ENCODE measurements at places on chromosomes 2 and 18.

GRCh38 chr2:15449556-15450236 is 111.4 kb downstream of the NBAS start:
- DNase-seq, result no peak

DNA sequence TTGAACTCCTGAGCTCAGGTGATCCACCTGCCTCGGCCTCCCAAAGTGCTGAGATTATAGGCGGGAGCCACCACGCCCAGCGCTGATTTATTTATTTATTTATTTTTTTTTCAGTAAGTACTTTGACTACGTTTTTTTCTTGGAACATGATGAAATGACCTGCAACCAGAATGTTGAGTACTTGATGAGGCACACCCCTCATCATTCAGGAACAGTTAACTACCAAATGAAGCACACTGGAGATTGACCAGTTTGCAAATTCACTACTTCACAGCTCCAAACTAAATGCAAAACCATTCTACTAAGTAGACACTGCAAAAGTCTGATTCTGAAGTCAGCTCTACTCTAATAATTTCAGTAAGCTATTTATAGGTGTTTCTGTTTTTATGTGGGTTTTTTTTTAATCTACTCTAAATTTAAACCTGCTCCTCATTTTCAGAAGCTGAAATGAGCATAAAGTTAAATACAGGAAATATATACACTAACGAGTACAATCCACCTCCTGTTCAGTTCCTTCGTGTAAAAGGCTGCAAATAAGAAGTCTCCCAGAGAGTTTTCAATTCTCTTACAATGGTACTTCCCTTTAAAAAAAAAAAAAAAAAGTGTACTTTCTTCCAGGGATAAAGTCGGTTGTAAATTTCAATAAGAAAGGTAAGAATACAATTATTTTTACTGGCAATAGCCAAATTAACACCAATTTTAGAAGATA is 1.4 kb downstream of the GFPT1 start:
- DNase-seq, result no peak

DNA sequence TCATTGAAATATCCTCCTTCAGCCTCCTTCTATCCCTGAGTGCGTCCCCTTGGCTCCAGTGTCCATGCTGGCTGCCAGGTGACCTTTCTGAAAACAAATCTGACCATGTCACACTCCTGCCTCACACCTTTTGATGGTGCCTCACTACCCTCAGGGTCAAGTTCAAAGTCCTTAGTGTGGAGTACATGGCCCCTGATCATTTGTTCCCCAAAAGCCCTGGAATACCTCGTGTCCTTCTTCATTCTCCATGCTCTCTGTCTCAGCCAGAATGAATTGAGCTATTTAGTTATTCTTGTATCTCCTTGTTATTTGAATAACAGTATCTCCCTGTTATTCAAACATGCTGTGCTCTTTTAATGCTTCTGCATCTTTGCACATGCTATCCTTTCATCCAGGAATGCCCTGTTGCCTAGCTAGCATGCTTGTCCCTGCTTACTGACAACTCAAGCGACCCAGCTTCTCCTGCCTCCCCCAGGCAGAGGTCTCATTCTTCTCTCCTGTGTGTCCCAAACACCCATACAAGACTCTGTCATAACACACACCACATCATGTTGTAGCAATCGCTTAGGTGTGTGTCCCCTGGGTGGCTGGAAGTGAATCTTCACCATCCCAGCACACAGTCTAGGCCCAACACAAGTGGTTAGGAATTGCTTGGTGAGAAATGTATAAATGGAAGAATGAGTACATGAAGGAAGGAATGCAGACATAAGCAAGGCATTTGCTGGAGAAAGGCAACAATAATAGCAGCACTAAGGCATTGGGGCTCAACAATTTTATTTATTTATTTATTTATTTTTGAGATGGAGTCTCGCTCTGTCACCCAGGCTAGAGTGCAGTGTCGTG is 144.0 kb downstream of the DDX1 start:
- no peak for DNase-seq

GRCh38 chr2:129192841-129193253 is 786.6 kb upstream of the RAB6C start:
- no peak for DNase-seq

- DNase-seq, result peak; percentile 41
These were observed 111.4 kb downstream of the FTCDNL1 start for GRCh38 chr2:199739413-199740110.

GRCh38 chr2:38991899-38992298 is 102.2 kb downstream of the ARHGEF33 start:
- DNase-seq, result no peak

DNA sequence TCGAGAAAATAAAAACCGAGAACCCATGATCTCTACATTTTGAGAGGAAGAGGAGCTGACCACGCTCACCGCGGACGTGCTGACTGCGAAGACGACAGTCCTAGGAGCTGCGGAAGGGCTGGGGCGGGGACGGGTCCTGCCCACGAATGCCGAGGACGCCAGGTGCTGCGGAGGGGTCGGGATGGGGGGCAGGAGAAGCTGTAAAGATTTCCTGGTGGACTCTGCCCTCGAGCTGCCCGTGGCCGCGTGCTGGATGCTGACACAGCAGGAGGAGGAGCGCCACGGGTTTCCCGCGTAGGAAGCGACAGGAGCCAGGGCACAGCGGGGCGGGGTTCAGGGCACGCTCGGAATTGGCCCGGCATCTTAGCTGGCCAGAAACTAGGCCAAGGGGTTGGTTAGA is 22.2 kb downstream of the ZSCAN30 start:
- DNase-seq, result no peak

DNA sequence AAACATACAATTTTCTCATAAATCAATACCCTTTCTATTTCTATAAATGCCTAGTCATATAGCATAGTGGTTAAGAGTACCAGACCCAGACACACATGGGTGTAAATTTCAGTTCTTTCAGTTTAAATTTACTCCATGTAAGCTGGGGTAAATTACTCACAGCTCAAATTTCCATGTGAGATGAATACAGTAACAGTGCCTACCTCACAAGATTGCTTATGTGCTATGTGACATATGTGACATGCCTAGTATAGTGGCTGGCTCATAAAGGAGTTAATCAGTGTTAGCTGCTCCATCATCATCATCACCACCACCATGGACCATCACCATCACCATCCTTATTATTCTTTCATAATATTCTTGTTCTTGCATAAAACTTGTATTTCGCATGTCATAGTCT is 61.6 kb upstream of the CD302 start:
- no peak for DNase-seq

- DNase-seq, result no peak
These were observed 88.8 kb downstream of the ZCCHC2 start for GRCh38 chr18:62611453-62612288.

- no peak for DNase-seq
These were observed 103.5 kb upstream of the TRIB2 start for GRCh38 chr2:12613137-12613835.

DNA sequence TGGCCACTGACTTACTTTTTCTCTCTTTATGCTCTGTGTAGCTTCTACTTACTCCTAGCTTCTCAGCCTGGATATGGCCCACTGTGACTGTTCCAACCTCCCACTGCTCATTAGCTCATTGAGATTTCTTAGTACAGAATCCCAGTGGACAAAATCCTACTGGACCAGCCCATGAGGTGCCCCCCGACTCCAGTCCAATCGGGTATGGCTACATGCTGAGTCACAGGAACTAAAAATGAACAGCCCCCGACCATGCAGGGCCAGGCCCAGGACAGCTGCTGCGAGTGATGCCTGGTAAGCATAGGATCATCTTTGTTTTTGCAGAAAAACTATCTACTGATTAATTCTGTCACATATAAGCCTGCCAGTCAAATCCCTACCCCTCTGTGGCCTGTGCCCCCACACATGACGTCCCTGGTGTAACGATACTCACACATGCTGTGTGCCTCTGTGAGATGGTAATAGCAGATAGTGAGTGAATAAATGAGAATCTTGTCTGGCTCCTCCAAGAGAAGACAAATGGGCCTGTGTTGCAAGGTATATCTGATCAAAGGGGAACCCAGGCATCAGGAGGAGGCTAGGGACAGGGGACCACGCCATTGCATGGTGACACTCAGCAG is 85.9 kb upstream of the KLF7 start:
- DNase-seq, result no peak

DNA sequence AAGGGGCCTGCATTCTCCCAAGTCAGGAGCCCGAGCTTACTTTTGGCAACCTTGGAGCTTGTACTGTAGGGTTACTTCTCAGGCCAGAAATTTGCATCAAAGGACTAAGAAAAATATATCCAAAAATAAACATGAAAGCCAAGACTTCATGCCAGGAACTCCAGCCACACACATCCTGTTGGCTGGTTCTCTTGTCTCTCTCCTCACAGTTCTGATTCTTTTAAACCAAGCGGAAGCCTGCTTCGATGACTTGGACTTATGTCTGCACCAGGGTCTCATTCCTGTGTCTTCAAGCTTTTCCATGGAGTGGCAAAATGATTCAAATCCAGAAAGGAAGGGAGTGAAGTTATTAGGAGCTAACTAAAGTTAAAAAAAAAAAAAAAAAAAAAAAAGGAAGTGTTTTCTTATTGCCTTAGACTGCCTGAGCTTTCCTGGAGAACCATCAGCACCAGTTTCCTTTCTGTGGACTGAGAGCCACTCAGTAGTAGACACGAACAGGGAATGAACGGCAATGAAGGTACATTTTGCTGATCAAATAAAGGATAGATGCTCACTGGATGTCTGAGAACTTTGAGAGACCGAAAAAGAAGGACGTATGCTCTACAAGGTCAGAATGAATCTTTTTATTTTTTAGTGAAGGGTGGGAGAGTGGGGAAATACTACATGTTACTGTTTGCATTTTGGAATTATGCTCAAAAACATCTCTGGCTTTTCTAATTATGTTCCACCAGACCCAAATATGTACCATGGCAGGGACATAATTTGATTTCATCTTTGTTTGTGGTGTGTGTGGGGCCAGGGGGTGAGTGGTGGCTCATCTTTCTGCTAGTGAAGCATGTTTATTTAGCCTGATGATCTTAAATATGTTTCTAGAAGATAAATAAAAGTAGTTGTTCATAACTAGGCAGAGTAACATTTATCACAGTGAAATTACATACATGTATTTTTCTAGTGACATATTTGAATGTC is 86.0 kb downstream of the RAPGEF4 start:
- DNase-seq, result no peak

- DNase-seq, result no peak
These were observed 224.5 kb downstream of the SLC4A3 start for GRCh38 chr2:219851801-219852481.

DNA sequence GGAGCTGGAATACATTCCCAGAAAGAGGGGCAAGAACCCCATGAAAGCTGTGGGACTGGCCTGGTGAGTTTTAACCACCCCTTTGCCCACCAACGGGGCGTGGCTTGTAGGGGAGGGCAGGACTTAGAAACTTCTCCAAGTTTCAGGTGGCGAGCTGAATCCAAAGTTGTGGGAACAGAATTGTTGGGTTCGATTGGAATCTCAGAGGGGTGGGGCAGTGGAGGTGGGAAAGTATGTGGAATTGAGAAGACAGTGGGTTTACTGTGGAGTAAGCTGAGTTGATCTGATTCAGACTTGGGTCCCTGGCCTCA is 1.1 kb downstream of the PNKD start:
- no peak for DNase-seq

DNA sequence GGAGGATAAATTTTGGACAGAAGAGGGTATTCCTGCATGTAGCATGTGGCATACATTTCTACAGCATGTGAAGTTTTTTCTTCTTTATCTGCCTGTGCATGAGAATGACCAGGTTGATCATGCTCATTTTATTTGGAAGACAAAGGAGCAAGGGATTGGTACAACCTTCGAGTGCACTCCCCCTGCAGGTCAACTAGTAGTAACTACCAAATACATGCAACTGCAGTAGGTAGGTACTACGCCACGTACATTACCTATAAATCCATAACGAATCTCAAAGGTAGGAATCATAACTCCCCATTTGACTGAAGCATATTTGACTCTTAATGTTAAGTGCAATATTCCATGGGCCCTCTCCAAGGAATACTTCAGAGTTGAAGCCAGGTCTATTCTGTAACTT is 763.9 kb downstream of the TSN start:
- DNase-seq, result no peak

- no peak for DNase-seq
These were observed 990.9 kb upstream of the ACVR2A start for GRCh38 chr2:146853741-146854444.

DNA sequence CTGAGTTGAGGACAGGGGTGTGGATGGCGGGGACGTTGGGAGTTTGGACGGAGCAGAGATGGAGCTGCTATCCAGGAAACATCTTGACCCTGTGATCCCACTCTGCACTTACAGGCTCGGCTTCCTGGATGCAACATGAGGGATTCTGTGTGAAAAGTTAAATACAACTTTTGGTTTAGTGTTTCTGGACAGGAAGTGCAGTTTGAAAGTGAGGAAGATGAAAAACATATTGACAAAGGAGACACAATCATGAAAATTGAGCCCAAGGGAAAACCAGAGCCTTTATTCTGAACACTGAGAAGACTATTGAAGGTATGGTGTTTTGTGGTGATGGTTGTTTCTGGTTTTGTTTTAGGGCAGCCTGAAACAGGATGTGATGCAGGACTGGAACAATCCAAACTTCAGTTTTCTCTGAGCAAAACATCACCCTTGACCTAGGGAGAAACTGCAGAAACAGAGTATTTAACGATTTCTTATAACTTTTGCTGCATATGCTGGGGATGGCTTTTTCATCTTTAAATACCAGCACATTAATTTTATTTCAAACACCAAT is 76.5 kb upstream of the RFX8 start:
- no peak for DNase-seq

- no peak for DNase-seq
These were observed 342.9 kb downstream of the SPAG16 start for GRCh38 chr2:213627054-213627710.

GRCh38 chr2:144456680-144457079 is 63.2 kb downstream of the ZEB2 start:
- DNase-seq, result no peak

GRCh38 chr2:154466226-154466625 is 232.3 kb upstream of the KCNJ3 start:
- DNase-seq, result no peak

GRCh38 chr18:4004183-4004829 is 450.8 kb downstream of the DLGAP1 start:
- DNase-seq, result no peak

GRCh38 chr2:112794131-112794733 is 9.9 kb upstream of the IL1A start:
- DNase-seq, result no peak

DNA sequence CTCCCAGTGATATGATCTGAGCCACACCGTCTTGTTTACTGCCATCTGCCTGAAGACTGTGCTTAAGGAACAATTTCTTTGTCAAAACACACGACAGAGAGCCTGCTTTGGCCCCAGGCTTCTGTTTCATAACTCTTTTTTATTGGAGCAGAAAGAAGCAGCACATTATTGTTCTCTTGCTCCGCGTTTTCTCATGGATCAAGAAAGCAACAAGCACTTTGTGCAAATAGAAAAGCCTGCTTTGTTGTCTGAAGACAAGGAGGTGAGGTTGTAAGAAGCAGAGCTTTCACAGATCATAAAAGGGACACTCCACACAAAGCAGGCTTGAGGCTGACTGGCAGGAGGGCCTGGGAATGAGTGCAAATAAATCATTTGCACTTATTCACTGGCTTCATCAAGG is 118.3 kb upstream of the FAM136A start:
- no peak for DNase-seq

GRCh38 chr2:223688094-223688835 is 86.1 kb upstream of the SCG2 start:
- no peak for DNase-seq

Measured in stimulated activated CD8-positive, alpha-beta memory T cell treated with anti-CD3 and anti-CD28 coated beads, Interleukin-7, amount 100 ng/mL, for 1 hour (primary cell).